Activated T-helper 1 cell treated with anti-CD3 and anti-CD28 coated beads, Interleukin-2, amount 50 U/mL, for 16 hours (primary cell): ENCODE measurements at places on chromosomes 11 and 22.

- no peak for DNase-seq
Observed at GRCh38 chr11:10641177-10641911, 52.2 kb downstream of the IRAG1 start.

DNA sequence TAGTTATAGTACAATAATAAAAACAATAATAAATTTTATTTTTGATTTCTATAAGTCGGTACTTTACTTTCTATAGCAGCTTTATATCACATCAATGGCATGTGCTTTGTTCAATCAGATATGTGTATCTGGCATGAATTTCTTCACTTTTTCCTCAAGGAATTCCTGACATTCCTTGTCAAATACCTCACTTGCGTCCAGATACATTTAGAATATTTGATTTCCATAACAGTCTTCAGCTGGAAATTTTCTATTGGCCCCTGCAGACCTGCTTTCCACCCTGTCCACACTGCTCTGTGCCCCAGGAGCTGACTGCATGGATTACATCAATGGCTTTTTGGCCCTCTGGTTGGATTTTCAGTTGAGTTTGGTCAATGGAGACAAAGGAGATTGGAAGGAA lies 93.2 kb downstream of the FAR1 start:
- no peak for DNase-seq

DNA sequence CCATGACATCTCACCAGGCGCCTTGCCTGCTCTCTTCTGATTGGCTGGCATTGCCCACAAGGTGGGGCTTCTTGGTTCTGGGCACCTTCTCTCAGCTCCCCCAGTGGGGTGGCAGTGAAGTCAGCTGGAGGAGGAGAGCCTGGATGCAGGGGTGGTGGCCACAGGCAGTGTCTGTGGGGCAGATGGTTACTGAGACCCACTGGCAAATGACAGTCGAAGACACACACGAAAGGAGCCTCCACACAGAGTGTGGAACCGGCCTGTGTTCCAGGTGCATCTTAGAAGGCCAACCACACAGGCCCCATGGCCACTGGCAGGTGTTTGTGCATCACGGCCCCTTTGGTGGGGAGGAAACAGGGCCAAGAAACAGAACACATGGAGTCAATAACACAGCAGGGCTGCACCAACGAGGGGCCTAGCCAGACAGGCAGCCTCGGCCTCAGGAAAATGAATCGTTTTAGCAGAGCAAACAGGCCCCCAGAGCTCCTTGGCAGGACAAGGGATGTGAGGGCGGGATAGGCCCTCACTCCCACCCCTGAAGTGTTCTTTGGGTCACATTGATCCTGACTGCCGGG lies 683.4 kb downstream of the TBC1D22A start:
- no peak for DNase-seq

DNA sequence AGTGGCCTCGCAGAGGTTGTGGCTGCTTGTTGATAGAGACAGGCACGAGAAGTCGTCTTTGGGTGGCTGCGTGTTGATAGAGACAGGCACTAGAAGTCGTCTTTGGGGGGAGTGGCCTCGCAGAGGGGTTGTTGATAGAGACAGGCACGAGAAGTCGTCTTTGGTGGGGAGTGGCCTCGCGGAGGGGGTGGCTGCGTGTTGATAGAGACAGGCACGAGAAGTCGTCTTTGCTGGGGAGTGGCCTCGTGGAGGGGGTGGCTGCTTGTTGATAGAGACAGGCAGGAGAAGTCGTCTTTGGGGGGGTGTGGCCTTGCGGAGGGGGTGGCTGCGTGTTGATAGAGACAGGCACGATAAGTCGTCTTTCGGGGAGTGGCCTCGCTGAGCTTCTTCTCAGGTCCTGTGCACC lies 328.8 kb downstream of the TBC1D22A start:
- no peak for DNase-seq

- no peak for DNase-seq
Observed at GRCh38 chr11:2990617-2991451, 1.3 kb downstream of the NAP1L4 start.

- no peak for DNase-seq
Observed at GRCh38 chr11:95478003-95478402, 247.0 kb upstream of the SESN3 start.

- no peak for DNase-seq
Observed at GRCh38 chr22:19292458-19293230, 1.1 kb upstream of the CLTCL1 start.

- no peak for DNase-seq
Observed at GRCh38 chr22:45150139-45150538, 13.6 kb upstream of the NUP50 start.

GRCh38 chr11:105699203-105699602 lies 89.3 kb downstream of the GRIA4 start:
- DNase-seq, result no peak

DNA sequence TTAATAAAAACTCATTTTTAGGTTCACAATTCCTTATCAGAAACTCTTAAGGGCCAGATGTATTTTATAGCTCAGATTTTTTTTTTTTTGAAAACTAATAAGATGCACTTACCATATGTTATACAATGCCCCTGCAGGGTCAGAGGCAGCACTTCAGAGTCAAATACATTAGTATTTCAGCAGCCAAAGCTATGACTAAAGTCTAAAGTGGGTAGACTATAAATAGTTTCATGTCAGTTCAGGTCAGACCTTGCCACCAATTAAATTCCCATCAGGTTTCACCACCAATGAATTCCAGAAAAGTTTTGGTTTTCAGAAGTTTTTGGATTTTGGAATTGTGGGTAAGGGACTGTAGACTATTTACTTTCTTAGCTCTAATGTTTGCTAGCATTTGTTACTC lies 75.9 kb downstream of the FAM83F start:
- DNase-seq, result no peak

DNA sequence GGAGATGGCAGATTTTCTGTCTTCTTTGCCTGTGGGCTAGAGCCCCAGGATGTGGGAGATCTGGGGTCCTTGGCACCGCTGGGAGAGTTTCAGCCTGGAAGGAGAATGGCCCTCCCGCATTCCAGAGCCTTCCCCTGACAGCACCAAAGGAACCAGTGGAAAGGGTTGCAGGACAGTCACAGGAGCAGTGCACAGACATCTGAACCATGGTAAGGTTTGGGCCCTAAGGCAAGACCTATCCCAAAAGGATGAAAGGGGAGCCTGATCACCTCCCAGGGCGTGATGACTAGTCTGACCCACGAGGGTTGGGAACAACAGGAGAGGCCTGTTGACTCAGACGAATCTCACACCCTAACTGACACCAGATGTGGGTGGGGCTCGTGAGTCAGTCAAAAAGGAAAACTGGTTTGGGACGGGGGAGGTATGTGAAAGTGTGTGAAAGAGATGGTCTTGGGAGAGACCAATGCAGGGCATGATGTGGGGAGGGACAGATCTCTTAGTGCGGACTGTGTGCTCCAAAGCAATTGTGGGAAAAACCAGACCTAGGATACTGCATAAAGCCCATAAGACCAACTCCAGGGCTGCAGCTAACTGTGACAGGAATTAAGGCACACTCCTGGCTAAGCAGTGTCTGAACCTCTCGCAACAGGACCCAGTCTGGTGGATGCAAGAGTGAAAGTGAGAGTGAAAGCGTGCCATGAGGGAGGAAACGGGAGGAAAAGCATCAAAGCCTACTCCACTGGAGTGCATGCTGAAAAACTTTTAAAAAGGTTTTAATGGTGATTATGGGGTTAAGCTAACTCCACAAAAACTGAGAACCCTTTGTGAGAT lies 39.1 kb upstream of the GLYAT start:
- DNase-seq, result no peak

GRCh38 chr11:18485913-18486528 lies 30.4 kb downstream of the LDHAL6A start:
- no peak for DNase-seq

- DNase-seq, result no peak
Observed at GRCh38 chr22:38455530-38456271, 702 bp upstream of the KCNJ4 start.

GRCh38 chr11:26974069-26974783 lies 19.7 kb upstream of the FIBIN start:
- no peak for DNase-seq

DNA sequence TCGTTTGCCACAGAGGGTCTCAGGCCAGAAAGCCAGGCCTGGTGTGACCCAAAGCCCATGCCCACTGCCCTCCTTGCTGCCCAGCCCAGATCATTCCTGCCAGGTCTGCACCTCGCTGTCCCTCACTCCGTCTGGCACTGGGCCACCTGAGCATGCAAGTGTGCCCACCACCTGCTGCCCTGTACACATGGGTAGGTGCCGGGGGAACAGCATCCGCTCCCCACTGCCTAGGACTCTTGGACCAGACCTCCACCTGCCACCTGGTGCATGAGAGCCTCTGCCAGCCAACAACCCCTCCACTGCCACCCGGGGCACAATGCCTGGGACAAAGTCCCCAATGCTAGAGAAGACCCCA lies 12.5 kb downstream of the MGAT3 start:
- no peak for DNase-seq

- DNase-seq, result no peak
Observed at GRCh38 chr22:37024339-37025157, 5.0 kb downstream of the MPST start.

GRCh38 chr22:48405741-48406140 lies 1421.9 kb downstream of the BRD1 start:
- DNase-seq, result no peak

GRCh38 chr11:62612366-62613290 lies at the start of the genes EML3 and ROM1:
EML3 (minus strand) TSS chr11:62612775; CDS start chr11:62612457, 318 bp downstream.
ROM1 (plus strand) TSS chr11:62613257; CDS start chr11:62613282, 25 bp downstream.
- DNase-seq, result peak; percentile 80

- no peak for DNase-seq
Observed at GRCh38 chr11:98766903-98767302, 253.8 kb upstream of the CNTN5 start.

GRCh38 chr11:41954034-41954433 lies 494.6 kb upstream of the LRRC4C start:
- DNase-seq, result no peak

DNA sequence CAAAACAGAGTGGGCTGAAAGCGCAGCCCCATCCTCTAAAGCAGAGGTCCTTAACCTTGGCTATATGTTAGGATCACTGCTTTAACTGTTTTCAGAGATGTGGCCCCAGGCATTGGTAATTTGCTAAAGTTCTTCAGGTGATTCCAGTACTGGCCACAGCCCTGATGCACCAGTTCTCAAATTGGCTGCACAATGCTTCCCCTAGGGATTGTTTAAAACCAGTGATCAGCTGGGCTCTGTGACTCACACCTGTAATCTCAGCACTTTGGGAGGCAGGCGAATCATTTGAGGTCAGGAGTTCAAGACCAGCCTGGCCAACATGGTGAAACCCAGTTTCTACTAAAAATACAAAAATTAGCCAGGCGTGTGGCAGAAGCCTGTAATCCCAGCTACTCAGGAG lies 8.4 kb upstream of the IRAG1 start:
- DNase-seq, result no peak

- DNase-seq, result no peak
Observed at GRCh38 chr22:47623066-47623762, 860.8 kb downstream of the TBC1D22A start.

DNA sequence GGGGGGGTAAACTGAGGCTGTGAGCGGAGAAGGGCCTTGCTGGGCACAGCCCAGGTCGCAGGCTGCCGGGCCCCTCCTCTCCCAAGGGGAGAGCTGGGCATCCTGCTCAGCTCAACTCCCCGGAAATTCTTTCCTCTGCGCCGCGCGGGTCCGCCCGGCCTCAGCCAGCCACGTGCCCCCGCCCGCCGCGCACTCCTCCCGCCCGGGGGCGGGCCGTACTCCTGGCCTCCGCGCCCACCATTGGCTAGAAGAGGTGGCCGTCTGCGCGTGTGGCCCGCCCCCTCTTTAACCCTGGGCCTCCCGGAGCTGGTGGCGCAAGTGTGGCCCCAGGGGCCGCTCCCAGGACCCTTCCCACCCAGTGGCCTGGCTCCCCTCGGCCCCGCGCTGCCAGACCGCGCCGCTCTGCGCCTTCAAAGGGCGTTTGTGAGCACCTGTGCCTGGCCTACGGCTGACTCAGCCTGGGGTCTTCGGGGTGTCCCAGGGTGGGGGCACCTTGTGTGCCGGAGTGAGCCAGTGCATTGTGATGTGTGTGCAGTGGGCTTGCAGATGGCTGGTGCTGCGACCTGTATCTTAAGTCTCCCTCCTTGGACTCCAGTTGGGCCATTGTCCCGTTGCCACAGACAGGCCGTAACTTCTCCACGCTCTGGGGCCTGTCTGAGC lies 2.0 kb downstream of the MRGPRF start:
- no peak for DNase-seq

DNA sequence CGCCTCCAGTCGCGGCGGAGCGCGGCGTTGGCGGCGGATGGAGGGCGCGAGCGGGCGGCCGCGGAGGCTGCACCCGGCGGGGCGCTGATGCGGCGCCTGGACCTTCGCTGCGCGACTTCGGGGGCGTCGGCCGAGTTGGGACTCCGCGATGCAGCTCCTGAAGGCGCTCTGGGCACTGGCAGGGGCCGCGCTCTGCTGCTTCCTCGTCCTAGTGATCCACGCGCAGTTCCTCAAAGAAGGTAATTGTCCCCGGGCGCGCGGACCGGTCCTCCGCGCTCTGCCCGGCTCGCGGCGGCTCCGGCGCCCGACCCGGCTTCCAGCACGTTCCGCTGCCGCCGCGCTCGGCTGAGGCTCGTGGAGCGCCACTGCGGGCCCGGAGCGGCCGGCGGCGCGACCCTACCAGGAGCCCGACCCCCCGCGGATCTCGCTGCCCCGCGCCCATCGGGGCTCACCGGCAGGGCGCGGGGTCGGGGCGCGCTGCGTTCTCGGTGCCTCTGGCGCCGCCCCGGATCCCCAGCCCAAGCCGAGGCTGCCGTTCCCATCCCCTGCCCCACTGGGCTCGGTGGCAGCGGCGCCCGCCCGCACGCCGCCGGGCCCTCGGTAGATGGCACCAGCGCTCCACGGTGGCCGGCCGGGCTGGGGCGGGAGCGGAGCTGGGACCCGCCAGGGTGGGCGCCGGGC lies 1251.2 kb downstream of the BRD1 start:
- DNase-seq, result no peak

GRCh38 chr22:23478175-23478574 lies 101.9 kb downstream of the IGLL1 start:
- DNase-seq, result no peak

- no peak for DNase-seq
Observed at GRCh38 chr11:23263466-23263865, 403.2 kb upstream of the CCDC179 start.

DNA sequence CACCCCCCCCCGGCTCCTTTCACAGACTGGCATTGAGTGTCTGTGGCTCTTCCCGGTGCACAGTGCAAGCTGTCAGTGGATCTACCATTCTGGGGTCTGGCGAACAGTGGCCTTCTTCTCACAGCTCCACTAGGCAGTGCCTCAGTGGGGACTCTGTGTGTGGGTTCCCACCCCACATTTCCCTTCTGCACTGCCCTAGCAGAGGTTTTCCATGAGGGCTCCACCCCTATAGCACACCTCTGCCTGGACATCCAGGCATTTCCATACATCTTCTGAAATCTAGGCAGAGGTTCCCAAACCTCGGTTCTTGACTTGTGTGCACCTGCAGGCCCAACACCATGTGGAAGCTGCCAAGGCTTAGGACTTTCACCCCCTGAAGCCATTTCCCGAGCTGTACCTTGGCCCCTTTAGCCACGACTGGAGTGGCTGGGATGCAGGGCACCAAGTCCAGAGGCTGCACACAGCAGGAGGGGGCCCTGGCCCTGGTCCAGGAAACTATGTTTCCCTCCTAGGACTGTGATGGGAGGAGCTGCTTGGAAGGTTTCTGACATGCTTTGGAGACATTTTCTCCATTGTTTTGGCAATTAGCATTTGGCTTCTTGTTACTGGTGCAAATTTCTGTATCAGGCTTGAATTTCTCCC lies 26.0 kb downstream of the BCL2L13 start:
- no peak for DNase-seq
